ENCODE measurements at places on chromosomes 11 and 22.

GRCh38 chr11:8532475-8532874 lies 61.6 kb downstream of the STK33 start:
- no peak for DNase-seq

GRCh38 chr11:132423266-132423665 lies 1052.9 kb downstream of the NTM start:
- no peak for DNase-seq

DNA sequence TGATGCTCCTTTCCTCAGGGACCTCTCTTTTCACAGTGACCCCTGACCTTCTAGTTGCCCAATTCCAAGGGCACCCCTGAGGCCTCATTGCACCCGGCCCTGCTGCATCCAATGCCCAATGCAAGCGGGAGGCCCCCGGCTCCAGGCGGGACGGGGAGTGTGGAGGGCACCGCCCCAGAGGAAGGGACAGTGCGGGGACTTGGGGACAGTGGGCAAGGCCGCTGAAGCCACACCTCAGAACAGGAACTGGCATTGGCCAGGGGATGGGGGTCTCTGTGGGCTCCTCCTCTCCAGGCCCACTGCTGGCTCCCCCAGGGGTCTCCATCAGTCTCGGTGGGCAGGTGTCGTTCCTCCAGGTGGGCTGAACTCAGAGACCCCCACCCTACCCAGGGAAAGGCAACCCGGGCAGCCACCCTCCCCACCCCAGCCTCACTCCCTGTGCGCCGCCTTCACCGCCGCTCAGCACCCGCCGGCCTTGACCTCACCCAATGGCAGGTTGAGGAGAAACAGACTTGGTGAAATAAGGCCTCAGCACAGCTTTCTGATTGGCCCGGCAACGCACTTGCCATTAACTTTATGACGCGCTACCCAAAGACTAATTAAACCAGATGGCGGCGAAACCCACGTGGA lies 1312.0 kb downstream of the BRD1 start:
- no peak for DNase-seq

GRCh38 chr22:44685384-44686056 lies 16.5 kb upstream of the PRR5 start:
- peak; percentile 55 for DNase-seq

DNA sequence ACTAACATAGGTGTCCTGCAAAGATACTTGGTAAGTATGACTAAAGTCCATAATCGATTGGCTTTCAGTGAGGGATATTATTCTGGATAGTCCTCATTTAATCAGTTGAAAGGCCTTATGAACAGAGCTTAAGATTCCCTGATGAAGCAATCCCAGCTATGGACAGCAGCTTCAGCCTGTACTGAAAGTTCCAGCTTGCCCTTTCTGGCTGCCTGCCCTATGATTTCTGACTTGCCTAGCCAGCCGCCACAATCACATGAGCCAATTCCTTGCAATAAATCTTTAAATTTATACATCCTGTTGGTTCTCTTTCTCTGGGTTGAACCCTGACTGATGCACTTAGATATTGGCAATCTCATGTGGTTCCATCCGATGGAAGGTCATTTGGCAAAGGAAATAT lies 759.0 kb upstream of the API5 start:
- DNase-seq, result no peak

DNA sequence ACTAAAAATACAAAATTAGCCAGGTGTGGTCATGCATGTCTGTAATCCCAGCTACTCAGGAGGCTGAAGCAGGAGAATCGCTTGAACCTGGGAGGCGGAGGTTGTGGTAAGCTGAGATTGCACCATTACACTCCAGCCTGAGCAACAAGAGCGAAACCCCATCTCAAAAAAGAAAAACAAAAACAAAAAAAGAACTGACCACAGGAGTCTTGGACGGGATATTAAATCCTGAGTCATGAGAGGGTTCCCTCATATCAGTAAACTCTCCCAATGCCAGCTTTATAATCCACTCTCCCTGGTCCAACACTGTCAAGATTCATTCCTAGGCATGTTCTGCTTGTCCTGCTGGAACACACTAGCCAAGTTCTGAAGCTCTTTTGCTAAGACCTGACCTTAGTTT lies 61.5 kb upstream of the EP300 start:
- DNase-seq, result no peak

Data from iPS-NIHi11 (cell line).